ENCODE measurements at places on chromosomes 6 and 20.

DNA sequence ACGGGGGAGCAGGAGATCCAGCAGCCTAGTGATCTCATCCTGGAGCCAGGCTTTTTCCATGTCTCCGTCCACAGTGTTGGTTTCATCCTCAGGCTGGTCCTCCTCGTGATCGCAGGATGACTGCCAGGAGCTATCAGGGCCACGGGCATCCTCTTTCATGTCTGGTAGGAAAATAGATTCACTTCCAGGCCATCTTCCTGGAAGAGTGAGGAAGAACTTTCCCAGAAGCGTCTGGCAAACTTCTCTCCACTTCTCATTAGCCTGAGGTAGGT, 15.3 kb upstream of the SLC9A8 start:
- no peak for DNase-seq

DNA sequence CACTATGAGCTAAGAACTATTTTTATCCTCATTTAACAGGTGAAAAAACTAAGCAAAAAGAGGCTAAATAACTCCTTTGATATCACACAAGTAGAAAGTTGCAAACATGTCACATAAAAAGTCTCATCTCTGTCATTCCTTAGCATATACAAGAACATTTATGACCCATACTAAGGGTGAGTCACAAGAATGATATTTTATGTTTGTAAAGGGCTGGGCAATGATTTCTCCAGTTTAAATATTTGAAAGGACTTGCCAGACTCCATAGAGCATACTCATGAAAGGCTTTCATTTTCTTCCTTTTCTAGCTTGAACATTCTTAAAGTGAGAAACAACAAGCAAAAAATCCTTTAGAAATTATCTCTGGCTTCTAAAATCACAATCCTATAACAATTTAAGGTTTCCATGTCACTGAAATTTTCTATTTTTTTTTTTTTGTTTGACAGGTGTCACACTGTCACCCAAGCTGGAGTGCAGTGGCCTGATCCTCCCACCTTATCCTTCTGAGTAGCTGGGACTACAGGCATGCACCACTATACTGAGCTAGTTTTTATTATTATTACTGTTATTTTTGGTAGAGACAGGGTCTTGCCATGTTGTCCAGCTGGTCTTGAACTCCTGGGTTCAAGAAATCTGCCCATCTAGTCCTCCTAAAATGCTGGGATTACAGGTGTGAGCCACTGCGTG, 338.0 kb upstream of the KHDRBS2 start:
- DNase-seq, result no peak

DNA sequence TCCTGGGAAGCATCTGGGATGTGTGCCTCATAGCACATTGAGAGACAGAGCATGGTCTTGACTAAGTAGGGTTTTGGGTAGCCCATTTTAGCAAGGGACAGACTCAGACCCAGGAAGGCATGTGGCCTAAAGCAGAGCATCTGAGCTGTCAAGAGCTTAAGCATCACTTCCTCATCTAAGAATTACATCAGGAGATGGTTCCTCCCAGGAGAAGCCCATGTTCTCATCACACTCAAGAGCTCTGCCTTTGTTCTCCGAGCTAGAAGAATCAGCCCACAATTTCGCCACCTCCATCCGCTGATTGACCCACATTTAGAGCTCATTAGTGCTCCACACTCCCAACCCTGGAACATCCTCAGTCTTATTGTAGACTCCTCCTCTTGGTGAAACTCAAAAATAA, 68.3 kb downstream of the NPEPL1 start:
- DNase-seq, result no peak

DNA sequence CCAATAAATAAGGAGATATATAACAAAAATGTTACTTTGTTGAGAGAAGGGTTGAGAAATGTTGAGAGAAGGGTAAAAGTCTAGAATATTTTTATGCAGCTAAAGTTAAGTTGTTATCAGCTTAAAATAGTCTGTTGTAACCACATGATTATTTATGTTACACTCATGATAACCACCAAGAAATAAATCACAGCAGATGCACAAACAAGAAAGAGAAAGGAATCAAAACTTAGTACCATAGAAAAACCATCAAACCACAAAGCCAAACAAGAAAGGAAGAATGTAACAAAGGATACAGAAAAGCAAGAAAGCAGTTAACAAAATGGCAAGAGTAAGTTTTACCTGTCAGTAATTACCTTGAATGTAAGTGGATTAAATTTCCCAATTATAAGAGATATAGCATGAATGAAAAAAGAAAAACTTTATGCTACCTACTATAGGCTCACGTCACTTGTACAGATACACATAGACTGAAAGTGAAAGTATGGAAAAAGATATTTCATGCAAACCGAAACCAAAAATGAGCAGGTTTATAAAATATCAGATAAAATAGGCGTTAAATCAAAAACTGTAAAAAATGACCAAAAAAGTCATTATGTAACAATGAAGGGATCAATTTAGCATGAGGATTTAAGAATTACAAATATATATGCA, 93.6 kb downstream of the STXBP5 start:
- DNase-seq, result no peak

- DNase-seq, result no peak
These were observed 16.7 kb downstream of the EDN3 start for GRCh38 chr20:59316911-59317731.

- DNase-seq, result no peak
These were observed 18.3 kb upstream of the TRAM2 start for GRCh38 chr6:52595000-52595795.

- no peak for DNase-seq
These were observed 127.1 kb downstream of the MYO6 start for GRCh38 chr6:75876152-75876551.

DNA sequence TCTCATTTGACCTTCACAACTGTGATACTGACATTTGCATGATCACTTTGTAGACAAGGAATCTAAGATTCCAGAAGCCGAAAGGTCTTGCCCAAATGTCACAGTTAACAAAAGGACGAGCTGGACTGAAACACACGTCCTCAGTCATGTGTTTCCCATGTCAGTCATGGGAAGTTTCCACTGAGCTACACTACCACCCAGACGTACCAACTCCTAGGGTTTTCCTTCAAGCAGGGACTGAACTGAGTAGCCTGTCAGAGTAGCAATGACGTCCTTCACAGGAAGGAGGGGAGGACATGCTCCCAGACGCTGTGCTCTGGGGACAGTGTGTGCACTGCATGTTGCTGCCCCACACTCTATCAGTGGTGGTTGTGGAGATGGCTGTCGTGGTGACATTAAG, 215.8 kb upstream of the SMLR1 start:
- DNase-seq, result no peak

DNA sequence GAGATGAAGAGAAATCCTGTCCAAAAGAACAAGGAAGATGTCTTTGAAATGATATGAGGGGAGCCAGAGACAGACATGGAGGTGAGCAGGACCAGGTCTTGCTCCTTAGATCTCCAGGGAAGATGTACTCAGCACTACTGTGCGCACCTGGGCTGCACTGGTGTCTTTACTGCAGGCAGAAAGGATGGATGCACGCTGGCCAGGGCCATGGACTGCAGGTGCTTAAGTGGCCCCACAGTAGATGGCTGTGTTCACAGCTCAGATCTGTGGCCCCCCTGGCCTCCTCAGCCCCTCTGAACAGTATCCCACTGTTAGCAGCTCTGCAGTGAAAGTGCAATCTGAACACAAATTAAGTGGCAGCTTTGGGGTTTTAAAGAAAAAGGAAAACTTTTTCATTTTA, 343.0 kb downstream of the NRN1 start:
- DNase-seq, result no peak

DNA sequence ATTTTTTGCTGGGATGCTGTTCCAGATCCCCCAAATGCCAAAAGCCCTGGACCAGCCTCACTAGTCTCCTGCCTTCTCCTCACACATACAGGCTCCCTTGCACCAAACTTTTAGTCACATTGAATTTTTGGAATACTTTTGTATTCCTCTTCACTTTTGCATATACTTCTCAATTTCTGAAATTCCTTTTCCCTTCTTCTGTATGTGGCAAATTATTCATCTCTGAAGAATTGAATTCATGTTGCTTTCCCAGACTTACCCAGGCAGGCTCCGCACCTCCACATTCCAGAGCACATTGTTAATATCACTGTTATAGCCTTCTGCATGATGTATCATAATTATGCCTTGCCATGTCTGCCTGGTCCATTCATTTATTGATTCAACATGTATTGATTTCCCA, 255.3 kb upstream of the POU3F2 start:
- DNase-seq, result no peak

DNA sequence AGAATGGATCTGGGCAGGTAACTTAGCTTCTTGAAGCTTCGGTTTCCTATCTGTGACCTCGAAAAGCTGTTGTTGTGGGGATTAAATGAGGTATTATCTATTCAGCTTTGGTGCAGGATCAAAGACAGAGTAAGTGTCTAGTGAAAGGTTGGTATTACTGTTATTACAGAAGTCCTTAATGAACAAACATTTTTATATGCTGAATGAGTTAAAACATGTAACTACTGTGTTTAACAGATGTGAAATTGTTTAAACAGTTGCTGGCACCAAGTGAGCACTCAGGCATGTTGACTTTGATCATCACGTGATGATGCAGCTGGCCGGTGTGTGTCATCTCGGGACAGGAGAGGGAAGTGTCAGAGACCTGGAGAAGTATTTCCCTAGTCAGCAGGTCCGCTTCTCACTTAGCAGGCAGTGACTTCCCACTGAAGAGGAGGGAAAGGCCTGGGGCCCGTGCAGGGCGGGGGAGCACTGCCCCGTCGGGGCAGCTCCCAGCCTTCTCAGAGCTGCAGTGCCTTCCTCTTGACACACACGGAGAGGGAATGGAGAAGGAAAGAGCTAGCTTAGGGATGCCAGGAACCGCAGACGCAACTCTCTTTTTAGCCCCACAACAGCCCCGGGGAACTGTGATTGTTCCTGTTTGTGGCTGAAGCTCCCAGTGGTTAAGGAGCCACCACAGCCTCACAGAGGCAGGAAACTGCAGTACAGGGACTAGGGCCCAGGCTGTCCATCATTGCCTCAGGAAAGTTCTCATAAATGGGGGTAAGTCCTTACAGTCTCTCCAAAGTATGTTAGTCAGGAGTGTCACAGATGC, 18.0 kb downstream of the TUBB2A start:
- DNase-seq, result no peak

- no peak for DNase-seq
These were observed 10.8 kb upstream of the TAAR1 start for GRCh38 chr6:132669690-132670291.

DNA sequence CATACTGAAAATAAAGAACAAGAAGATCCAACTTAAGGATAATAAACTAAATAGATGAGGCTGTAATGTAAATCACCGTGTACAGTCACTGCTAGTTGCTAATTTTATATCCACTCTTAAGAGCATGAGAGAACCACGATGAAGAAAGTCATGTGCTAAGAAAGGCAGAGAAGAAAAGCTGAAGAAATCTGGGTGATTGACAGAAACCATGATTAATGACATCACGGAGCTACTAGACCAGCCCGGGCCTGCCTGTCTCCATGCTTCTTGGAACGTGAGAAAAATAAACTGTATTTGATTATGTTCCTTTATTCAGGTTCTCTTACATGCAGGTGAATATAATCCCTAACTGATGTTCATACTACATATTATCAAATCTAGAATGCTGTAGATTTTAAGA, 84.2 kb upstream of the E2F3 start:
- no peak for DNase-seq

- DNase-seq, result no peak
These were observed 21.6 kb upstream of the GFOD1 start for GRCh38 chr6:13508711-13509705.

DNA sequence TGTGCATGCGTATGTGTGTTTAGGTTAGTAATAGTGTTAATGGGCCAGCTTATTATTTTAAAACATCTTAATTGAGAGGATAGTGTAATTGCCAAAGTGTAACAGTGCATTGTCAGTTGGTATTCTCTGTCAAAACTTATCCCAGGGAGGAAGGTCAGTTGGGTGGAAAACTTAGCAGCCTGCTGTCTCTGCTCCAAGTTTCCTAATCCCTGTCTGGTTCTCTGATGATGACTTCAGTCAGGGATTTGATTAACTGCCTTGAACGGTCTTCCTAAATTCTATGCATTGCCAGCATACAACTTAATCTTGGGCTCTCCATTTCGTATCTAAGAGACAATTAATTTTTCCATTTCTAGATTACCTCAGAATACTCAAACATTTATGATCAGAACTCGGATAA, 51.1 kb downstream of the L3MBTL3 start:
- no peak for DNase-seq

DNA sequence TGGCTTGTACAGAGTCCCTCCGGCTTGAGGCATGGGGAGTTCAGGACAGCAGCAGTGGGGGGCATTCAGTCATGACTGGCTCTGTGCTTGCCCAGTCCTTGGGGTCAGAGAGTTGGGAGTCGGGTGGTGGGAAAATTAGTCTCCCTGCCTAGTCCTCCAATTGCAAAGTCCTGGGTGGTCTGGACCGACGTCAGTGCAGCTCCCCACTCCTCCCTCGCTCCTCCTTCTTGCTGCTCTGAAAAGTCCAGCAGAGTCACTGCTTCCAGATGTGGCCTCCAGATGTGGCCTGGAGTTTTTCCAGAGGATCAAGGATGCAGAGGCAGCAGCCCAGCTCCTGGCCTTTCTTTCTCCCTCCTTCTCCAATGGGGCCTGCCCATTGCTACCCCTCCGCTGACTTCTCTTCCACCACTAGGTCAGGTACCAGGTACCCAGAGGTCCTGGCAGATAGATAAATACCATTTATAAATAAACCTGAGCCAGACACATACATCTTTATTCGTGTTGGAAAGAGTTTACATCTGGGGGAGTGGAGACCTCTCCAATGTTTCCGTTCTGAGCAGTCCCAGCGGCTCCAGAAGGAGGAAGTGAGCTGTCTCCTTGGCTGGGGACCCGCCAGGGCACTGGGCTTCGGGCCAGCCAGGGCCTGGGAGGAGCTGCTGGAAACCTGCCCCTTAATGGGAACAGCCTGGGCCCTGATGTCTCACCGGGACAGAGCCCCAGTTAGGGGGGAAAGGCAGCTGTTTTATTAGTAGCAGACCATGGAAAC, 49.0 kb upstream of the RNF24 start:
- no peak for DNase-seq

DNA sequence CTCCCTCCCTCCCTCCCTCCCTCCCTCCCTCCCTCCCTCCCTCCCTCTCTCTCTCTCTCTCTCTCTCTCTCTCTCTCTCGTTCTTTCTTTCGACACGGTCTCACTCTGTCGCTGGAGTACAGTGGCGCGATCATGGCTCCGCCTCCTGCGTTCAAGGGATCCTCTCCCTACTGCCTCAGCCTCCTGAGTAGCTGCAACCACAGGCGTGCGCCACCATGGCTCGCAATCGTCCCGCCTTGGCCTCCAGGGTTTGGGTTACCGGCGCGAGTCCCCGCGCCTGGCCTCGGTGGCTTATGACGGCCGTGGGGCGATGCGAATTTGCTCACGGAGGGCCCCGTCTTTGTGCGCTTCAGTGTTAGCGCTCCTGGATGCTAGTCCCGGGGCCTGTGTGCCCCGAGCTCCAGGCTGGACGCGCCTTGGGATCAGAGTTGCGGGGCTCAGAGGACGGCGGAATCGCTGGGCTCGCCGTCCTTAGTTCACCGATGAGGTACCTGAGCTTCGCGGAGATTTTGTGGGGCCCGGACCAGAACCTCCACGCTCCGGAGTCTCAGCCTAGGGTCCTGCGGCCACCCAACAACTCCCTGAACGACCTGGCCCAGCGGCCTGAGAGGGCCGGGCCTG, 45.2 kb downstream of the MCUR1 start:
- DNase-seq, result no peak

Data from activated CD4-positive, alpha-beta T cell treated with anti-CD3 and anti-CD28 coated beads, Interleukin-2, amount 50 U/mL, for 4 hours (primary cell).